ENCODE measurements at places on chromosomes 2 and 18.

DNA sequence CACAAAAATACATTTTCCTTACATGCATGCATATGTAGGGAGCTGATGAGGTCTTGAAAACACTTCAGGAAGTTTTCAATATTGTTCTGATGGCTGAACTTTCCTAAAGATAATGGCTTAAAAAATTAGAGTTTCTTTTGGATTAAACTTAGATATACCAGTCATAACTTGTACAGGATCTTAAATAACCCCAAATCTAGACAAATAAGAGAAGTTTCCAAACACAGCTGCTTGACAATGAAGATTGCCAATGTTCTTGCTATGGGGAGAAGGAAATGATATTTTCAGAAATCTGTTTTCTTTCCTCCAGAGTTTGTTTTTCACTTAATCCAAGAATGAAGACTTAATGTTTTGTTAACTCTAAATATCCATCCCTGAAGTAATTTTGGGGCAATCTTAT, 54.6 kb upstream of the SPTBN1 start:
- DNase-seq, result no peak

- DNase-seq, result no peak
These were observed 293.6 kb upstream of the SESTD1 start for GRCh38 chr2:179558010-179558934.

DNA sequence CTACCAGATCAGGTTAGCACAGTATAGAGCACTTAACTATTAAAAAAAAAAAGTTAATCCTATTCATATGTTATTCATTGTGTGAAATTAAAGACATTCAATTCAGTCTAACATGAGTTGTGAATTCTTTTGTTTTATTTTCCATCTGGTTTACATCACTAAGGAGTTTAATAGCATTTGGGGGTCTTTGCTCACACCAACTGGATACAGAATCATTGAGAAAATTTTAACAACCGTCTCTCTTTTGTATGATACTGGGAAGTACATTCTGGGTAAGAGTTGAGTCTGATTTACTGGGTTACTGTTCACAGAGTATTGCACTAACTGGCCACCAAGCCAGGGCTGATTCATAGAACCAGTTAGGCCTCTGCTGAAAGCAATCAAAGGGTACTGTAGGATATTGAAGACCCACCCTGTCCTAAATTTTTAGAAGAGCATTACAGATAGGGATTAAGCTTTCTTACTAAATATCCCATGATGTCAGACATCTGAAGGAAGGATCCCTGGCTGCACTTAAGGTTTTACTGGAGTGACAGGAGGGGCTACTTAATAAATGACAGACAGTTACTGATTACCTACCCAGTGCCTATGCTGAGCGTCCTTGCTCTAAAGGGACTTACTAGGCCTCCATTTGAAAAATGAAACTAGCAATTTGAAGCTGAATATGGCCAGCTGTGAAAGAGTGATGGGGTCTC, 387.9 kb downstream of the SETBP1 start:
- DNase-seq, result no peak

GRCh38 chr18:2655954-2656236, 369 bp downstream of the SMCHD1 start:
- DNase-seq, result no peak

GRCh38 chr2:166716968-166717367, 171.3 kb upstream of the XIRP2 start:
- DNase-seq, result no peak

- no peak for DNase-seq
These were observed 3.2 kb downstream of the GPBAR1 start for GRCh38 chr2:218263817-218264641.

DNA sequence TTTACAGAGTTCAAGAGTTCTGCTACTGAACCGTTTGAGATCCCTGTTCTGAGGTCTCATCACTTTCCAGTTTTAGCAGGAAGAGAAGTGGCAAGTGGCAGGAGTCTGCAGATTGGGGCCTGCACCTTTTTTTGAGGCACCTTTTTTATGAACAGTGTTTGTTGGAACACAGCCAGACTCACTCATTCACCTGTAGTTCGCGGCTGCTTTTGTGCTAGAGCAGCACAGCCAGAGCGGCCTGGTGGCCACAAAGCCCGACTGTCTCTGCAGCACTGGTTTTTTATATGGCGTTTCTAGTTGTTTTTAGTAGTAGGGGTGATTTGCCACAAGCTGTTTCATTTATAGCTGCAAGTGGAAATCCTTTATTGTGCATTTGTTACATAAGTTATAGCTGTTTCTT, 8.6 kb downstream of the ACP1 start:
- DNase-seq, result no peak

DNA sequence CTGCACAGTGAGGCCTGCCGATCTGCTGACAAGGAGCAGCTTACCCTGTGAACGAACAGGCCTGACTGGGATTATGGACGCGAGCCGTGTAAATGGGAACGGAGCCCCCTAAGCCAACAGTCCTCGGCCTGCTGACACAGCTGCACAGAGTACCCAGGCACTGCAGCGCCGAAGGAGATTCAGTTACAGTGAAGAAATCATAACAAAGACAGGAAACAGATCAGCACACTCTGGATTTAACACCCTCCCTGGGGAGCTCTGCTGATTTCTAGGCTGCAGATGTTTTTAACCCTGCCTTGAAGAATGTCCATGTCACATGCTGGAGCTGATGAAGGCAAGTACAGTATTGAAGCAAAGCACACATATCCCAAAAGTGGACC, 43.4 kb downstream of the COLEC12 start:
- DNase-seq, result peak; percentile 92

DNA sequence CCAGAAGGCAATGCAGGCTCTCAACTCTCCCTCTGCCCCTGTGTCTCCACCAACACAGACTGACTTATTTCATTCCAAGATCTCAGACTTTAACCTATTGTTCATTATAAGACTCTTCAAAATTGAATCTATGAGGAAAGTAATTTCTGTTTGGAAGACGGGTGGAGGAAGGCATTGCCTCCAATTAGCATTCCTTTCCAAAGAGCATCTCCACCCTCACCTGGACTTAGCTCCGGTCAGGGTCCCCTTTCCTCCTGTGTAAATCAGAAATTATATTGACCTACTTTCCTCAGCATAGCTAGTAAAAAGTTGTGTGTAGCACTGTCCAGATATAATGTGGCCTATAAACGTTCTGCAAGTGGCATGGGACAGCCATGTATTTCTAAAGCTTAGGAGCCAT, 230.4 kb upstream of the ACVR2A start:
- no peak for DNase-seq

DNA sequence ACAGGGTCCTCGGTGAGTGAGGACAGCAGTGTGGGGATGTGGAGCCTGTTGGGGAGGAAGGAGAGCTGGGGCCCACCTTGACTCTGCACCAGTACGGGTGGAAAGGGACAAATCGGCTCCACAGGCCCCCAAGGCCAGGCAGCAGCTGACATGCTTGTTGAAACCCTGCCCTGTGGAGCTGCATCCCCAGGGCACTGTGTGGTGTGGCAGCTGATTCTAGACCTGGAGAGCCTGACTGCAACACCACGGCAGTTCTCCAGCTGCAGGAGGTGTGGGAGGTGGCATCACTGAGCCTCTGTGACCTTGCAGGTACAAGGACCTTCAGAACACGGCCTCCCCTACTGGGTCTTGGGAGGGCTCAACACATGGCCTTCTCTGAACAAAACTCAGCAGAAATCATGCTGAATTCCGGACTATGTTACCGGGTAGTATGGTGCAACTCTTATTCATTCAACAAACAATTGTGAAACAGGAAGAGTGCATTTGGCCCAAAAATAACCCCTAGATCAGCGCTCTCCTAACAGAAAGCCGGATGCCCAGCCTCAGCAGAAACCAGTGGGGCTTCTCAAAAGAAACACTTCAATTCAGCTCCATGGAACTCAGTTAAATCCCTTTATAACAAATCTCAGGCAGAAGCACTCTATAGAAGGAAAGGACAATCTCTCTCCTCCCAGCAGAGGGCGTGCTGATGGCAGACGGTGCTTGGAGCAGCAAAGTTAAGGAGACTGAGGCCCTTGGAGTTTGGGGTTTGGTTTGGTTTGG, 104.4 kb upstream of the SALL3 start:
- DNase-seq, result no peak

DNA sequence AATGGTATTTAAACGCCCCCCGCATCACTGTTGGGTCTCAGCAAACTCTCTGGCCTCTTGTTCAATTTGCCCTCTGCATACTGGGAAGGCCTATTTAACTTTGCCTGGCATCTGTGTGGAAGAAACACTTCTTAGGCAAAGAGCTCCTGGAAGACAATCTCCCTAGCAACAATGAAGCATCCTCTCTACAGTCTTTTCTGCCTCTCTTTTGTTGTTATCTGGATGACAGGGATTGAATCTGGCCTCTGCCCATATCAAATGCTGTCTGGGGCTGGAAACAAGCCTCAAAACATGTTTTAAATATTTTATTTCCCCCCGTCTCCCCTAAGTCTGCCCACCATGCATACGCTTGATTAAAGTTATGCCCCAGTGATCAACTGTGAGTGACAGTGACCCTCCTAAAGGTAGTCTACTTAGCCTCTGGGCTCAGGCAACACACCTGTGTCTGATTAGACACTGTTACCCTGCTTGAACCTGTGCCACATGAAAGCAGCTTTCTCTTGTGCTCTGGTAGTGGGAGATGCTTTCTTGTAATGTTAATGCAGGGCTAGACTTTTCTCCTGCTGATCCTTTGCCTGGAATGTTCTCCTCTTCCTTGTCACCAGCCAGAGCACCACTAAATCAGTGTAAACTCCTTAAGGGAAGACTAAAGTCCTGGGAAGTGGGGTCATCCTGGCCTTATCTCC, 34.9 kb downstream of the CDC42EP3 start:
- no peak for DNase-seq

- no peak for DNase-seq
These were observed 170.2 kb downstream of the TPGS2 start for GRCh38 chr18:36658611-36659010.

GRCh38 chr2:238313289-238313990, 6.9 kb upstream of the TRAF3IP1 start:
- DNase-seq, result no peak

DNA sequence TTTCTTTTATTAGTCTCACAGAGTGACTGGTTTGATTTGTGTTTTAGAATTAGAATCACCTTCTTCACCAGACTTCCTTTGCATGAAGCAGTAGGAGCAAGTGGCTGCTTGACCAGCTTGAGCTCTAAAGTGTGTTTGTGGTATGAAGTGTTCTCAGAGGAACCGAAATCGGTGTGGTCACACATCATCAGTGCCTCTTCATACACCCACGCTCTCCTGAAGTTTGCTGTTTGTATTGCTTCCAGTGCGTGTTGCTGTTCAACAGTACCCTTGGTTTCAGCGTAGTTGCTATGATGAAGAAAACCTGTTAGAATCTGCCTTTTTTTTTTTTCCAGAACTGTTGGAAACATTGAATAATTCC, 77.9 kb downstream of the LIMS1 start:
- DNase-seq, result no peak

Measured in fibroblast of the conjunctiva (primary cell).